Stimulated activated CD8-positive, alpha-beta memory T cell treated with anti-CD3 and anti-CD28 coated beads, Interleukin-7, amount 100 ng/mL, for 48 hours (primary cell): ENCODE measurements at places on chromosomes 4 and X.

DNA sequence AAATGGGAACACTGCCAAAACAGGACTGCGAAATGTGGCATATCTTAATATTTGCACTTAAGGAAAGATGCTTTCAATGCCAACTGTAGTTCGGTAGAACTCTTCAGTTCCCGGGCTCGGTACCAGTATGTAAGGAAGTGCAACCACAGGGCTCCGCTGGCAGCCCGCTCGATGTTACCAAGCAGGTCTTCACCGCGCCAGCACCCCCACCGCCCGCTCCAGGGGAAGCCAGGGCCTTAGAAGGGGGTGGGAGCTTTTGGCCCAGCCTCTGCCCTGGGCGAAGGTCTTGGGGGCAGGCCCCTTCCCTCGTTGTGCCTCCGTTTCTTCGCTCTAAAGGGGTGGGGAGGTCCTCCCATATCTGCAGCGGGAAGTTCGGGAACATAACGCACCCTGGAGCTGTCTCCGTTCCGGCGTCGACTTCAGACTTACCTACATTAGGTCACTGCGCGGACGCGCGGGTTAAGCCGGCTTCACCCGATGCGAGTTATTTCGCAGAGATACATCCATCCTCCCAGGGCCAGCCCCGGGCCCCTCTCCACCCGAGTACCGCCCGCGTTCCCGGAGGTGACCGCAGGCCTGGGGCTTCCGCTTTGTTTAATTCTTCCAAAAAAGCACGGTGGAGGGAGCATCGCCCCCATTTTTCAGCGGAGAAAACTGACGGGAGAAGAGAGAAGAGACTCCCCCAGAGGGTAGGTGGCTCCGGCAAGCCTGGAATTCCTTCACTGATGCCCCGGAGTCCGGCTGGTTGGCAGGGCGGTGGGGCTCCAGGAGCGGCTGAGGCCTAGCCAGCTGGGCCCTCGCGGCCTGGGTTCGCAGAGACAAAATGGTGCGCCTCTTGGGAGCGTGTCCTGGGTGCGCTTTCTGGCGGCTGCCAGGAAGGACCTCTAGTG lies 1.0 kb upstream of the HMX1 start:
- no peak for DNase-seq

- DNase-seq = no peak
Measured at GRCh38 chrX:23788946-23789345, 6.0 kb downstream of the SAT1 start.

DNA sequence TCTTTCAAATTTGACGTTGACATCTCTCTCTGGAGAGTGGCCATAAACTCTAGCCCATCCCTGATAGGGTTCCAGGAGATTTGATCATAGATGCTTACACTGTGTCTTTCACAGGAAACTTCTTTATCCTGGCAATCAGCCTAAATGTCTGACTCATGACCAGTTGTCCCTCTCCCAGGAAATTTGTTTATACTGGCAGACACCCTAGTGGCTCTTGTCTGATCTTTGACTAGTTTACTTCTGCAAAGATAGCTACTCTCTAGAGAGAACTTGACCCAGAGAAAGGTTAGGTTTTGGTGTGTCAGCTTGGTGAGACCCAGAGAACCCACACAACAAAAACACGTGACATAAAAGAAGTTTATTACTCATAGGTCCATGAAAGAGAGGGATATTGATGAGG lies 509.8 kb downstream of the CENPC start:
- DNase-seq = no peak

DNA sequence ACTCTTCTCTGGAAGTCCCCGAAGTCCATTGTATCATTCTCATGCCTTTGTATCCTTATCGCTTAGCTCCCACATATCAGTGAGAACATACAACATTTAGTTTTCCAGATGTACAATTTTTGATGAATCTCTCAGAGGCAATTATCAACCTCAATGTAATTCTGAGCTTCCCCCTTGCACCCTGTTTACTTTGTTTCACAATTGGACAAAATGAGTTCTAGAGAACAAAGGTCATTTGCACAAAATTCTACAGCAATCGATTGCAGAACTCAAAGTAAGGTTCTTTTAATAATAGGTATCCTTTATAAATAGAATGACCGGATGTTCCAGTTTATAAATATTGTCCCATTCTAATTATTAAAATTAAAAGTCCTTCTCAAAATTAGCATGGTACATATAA lies 79.3 kb downstream of the SLC16A2 start:
- no peak for DNase-seq

- DNase-seq = no peak
Measured at GRCh38 chrX:129649268-129650182, 5.2 kb downstream of the APLN start.

GRCh38 chr4:147378780-147379179 lies 102.1 kb upstream of the EDNRA start:
- no peak for DNase-seq

DNA sequence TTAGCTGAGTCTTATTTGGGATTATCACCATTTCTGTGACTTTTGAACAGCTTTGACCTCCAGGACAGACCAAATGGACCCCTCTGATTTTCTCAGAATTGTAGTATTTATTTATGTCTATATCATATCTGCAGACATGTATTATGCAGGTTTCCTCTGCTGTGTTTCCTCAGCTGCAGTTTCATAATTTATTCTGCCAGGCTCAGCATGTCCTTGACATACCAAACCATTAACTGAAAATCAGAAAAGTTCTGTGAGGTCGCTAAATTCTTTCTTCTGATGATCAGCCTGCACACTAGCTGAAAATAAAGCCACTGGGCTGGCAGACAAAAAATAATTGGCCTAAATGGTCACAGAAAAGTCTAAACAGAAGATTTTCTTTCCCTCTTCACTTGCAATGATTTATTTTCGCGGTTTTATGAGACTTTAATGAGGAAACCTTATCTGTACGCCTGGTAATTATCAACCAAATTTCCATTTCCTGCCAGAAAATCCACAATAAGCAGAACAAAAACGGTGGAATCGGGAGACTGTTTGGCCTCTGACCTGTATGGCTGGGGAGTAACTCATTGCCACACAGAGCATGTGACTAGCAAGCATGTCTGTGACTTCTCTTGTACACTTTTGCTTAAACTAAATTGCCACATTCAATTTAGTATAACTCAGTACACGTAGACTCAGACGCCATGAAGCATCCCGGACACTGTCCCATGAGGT lies 150.9 kb downstream of the ENPP6 start:
- no peak for DNase-seq

- DNase-seq = no peak
Measured at GRCh38 chr4:156949373-156949814, 22.2 kb downstream of the PDGFC start.

DNA sequence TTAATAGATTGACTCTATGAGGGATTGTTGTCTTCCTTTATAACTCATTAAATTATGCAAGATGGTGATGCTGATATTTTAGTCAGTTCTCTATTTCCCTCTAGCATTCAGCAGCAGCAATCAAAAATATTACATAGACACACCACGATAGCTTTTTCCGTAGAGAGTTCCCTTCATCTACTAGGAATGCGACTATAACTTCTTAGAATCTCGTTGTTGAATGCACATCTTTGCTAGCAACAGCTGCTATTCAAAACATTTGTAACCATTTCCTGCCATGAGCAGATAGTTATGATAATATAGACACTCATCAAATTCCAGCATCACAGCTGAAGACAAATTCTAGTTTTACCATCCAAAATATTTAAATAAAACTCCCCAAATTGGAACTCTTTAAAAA lies 147.4 kb upstream of the FGF13 start:
- DNase-seq = no peak

GRCh38 chrX:130575831-130576389 lies 174.1 kb downstream of the RBMX2 start:
- DNase-seq = no peak

- DNase-seq = no peak
Measured at GRCh38 chr4:149466446-149466845, 349.2 kb downstream of the IQCM start.

DNA sequence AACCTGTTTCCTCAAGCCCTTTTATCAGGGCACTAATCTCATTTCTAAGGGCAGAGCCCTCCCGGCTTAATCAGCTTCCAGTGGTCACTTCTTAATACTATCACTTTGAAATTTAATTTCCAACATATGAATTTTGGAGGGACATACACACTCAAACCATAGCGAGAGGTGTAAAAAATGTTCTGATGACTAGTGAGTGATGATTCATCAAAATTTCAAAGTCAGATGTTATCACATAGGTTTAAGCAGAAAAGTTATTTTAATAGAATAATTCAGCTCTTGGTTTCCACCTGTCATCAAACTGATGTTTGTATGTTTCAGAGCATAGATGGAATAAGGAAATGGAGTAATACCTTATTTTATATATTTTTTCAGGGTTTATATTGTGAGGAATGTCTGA lies 161.9 kb downstream of the TLL1 start:
- no peak for DNase-seq

GRCh38 chr4:125104616-125105015 lies 210.1 kb upstream of the FAT4 start:
- DNase-seq = no peak

DNA sequence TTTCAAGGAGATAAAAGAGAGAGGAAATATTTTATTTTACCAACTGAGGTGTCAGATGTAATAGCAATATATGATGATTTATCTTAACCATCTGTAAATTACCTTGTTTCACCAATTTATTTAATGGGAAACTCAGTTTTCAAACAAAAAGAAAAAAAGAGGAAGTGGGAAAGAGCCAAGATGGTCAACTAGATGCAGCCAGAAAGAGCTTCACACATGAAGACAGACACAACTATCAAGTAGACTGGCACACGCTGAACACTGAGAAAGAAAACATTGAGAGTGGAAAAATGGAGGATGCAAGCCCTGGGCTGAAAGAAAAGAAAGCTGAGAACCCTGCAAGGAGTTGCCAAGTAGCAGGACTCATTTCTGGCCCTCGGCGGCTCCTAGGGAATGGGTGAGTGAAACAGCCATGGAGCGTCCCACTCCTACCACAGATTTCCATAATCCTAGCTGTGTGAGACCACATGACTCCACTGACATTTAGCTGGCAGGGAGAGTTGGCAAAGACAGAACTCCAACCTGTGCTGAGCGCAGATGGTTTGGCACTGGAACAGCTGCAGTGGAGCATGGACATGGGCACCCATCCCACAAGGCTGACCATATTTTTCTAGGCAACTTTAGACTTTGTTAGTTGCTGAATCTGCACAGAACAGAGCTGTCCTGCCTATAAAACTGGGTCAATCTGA lies 409.3 kb downstream of the FAM47B start:
- no peak for DNase-seq

- no peak for DNase-seq
Measured at GRCh38 chr4:48556268-48556667, 66.2 kb downstream of the ZAR1 start.

- no peak for DNase-seq
Measured at GRCh38 chrX:18941896-18942295, 42.0 kb downstream of the PHKA2 start.

- no peak for DNase-seq
Measured at GRCh38 chrX:48278958-48279357, 23.8 kb downstream of the SSX1 start.

DNA sequence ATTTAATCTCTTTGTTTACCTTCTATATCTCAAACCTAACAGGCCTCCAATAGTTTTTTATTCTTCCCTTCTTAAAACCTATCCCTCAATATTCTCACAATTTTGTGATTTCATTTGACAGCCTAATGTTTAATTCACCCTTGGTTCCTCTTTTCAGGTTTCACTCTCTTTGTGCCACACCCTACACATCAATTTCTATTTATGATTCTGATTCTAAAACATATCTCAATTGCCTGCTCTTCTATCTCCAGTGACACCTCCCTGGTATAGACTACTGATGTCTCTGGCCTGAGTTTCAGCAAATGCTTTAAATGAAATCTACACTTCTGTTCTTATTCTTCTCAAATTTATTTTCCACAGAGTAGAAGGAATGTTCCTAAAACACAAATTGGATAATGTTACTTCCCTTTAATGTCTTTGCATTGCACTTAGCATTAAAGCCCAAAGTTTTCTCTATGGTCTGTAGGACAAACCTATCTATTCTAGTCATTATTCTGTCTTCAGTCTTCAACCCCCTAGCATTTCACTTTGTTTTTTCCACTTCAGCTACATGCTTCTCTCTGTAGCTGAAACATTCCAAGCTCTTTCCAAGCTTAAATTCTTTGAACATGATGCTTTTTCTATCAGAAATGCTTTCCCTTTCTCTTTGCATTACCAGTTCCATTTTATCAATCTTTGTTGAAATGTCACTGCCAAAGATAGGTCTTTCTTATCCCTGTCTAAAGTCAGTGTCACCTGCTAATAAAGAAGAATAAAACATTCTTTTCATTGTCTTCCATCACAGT lies 622.0 kb downstream of the CENPC start:
- DNase-seq = no peak

GRCh38 chr4:13047591-13047990 lies 436.5 kb downstream of the RAB28 start:
- DNase-seq = no peak

DNA sequence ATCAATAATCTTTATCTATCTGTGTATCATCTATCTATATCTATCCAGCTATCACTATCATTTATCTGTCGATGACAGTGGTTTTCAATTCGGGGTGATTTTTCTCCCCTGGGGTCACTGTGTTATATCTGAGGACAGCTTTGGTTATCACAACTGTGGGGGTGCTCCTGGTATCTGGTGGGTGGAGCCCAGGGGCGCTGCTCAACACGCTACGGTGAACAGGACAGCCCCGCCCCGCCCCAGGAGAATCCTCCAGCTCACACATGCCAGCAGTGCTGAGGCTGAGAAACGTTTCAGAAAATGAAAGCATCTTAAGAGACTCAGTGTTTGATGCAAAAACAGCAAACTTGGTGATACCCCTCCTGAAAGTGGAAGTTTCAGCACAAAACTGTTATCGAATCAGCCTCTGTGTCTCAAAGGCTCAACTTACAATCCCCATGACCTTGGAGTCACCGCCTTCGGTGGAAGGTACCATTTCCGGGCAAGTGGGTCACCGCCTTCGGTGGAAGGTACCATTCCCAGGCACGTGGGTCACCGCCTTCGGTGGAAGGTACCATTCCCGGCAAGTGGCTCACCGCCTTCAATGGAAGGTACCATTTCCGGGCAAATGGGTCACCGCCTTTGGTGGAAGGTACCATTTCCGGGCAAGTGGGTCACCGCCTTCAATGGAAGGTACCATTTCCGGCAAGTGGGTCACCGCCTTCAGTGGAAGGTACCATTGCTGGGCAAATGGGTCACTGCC lies 315.3 kb downstream of the DHRSX start:
- no peak for DNase-seq

DNA sequence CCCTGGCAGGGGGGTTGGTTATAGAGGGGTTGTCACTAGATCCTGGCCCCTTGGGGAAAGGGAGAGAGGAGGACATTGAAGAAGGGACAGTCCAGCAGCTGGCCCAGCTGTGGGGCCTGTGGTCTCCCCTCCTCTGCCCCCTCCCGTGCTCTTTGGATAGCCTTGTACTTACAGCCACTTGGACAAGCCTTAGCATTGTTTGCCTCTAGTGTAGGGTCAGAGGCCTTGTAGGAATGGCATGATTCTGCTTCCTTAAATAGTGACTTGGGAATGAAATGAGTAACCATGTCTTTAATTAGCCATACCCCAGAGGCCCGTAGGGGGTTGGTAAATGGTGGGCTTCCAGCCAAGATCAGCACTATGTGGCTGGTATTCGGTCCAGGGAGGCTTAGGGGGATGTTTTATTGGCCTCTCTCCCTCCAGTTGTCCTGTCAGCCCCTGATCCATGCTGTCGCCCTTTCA lies 230.6 kb downstream of the PTTG2 start:
- DNase-seq = no peak

GRCh38 chr4:40789031-40789430 lies 39.3 kb downstream of the NSUN7 start:
- DNase-seq = no peak

GRCh38 chr4:27490766-27491165 lies 630.1 kb downstream of the STIM2 start:
- no peak for DNase-seq
